Stimulated activated CD8-positive, alpha-beta memory T cell treated with anti-CD3 and anti-CD28 coated beads, Interleukin-7, amount 100 ng/mL, for 1 hour (primary cell): ENCODE measurements at places on chromosomes 4 and X.

GRCh38 chr4:8113611-8114377 lies 44.8 kb downstream of the ABLIM2 start:
- DNase-seq, result no peak

- DNase-seq, result no peak
Observed at GRCh38 chr4:189081826-189082225, 858.8 kb upstream of the FRG1 start.

DNA sequence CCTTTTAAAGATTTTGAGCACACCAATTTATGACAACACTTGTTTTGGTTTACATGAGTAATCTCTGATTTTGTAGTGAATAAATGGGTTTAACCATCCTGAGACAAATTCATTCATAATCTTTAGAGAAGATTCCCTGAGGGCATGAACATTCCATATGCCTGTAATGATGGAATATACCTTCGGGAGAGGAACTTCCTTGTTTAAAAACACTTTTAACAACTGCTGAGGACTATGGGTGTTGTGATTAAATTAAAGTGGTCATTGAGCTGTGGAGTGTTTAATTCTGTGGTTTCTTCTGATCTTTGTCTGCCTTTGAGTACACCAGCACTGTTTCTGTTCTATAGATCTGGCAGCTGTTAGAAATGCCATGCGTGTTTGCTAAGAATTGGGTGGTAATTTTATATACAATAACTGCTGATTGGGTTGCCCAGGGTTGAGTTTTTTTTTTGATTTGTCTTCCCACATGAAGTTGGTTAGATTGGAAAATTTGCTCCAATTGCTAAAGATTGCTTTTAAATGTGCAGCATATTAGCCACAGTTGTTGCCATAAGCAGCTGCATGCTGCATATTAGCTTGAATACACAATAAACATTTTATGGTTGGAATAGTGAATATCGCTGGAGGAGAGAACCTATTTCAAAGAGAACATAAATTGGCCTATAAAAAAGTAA lies 86.8 kb downstream of the DCLK2 start:
- DNase-seq, result no peak

DNA sequence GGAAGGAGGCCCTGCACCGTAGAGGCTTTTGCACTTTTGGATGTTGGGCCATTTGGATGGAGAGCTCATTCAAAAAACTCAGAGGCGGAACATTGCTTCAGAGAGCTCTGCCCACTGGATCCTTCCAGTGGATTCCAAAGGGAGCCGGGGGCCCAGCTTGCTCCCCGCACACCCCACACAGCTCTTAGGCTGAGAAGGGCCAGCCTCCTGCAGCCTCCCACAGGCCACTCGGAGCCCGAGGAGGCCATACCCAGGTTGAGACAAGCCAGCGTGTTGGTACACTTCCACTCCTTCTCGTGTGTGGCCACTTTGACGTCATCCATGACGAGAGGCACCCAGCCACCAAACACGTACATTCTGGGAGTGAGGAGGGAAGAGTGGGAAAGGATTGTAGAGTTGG lies 10.3 kb downstream of the HCFC1 start:
- DNase-seq, result no peak

DNA sequence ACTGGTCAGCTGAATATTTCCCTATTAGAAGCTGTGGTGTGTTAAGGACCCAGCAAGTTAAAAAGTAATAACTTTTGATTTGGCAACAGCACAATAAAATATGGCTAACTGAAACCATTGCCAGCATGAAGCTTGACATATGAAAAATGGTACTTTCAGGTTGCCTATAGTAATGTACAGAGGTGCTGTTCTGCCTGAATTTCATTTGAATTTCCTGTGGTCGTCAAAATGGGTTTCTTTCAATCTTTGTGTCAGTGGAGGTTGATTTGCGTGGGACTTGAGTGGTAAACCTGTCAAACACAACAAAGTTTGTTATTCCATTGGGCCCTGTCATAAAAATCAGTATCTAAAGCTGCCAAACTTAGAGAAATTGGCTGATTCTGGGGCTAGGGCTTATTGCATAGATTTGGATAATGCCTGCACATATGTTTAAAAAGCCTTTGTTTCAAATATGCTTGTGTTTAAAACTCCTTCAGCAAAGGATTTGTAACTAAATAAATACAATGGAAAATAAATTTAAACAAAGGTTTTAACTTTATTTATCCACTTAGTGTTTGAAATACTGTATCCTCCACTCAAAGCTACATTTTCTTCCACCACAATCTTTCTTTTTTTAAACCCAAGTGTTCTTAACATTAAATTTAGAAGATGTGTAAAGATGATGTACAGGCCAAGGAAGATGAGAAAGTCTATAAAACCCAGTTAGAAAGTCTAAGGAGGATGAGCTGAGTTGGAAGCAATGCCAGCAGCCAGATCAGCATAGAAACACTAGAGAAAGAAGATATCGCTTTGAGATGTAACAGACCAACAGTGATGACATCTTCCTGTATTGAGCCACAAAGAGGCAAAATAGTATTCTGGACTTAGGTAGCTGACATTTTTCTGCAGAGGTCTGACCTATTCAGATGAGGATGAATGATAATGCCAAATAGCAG lies 134.8 kb upstream of the GIMD1 start:
- no peak for DNase-seq

DNA sequence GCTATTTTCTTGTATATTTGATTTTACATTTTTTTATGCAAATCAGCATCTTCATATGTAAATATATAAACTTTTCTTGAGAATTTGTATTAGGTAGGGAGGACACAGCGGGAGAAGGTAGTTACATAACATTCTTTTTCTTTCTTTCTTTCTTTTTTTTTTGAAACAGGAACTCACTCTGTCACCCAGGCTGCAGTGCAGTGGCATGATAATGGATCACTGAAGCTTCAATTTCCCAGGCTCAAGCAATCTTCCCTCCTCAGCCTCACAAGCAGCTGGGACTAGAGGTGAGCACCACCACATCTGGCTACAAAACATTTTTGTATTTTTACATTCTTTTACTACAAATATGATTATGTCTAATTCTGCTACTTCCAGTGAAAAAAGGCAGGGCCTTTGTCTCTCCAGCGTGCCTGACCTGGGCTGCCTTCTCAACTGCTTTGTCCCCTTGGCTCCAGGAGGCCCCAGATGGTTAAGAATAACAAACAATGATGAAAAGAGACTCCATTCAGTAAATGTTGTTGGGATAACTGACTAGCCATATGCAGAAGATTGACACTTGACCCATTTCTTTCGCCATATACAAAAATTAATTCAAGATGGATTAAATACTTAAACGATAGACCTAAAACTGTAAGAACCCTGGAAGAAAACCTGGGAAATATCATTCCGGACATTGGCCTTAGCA lies 46.5 kb upstream of the FAT4 start:
- no peak for DNase-seq

DNA sequence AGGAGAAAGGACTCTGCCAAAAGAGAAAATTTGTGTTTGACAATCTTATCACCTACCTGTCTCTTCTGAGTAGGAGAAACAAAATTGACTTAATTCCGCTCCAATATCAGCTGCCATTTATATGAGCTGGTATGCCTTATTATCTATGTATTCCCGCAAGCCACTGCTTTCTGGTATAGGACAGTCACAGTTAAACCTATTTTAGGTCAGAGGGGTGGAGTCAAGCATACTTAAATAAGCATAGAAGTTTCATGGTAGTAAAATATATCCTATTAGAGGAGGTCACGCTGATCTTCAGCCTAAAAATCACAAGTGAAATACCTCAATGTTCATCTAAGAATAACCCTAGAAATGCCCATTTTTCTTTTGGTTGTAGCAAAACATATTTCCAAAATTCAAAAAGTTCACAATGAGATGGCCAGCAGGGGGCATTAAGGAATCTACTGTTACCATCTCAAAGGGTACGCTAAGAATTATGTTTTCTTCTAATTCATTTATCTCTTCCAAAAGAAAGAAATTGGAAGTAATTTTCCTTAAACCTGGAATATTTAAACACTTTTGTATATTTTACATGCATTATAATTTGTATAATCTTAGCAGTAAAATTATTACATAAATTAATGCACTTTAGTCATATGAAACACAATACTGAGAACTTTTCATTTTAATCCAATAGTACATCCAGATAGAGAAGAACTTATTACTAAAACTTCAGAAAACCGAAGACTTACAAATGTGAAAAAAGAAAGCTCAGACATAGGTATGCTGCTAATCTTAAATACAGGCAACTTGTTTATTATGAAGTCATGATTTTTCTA lies 10.5 kb downstream of the PPAT start:
- no peak for DNase-seq

DNA sequence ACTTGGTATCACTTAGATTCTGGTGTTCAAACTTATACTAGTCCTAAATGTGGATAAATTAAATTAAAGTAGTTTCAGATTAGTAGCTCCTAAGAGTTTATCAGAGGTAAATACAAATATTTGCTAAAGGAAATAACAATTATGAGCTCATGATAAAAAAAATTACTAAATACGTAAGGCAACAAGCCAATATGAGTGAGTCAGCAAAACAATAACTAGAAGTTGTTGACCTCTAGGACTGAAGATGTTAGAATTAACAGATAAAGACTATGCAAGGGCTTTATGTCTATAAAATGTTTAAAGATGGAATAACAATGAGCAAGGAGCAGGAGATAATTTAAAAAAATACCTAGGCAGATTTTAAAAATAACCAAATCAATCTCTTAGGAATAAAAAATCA lies 195.8 kb downstream of the CLCN4 start:
- DNase-seq, result no peak

DNA sequence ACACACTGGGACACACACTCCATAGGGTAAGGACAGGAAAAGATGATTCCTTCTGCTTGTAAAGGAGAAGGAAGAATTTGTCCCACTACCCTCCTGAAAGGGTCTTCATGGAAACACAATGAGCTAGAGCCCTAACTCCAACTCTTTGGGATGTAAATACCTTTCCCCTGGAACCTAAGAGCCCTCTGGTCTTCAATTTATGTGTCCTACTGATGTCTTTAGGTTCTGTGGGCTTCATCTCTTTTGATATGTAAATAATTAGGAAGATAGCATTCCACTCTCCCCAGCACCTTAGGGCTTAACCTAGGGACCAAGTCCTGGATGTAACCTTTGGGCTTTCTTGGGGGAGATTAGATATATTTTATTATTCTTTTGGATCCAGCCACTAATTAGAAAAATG lies 38.3 kb downstream of the PF4 start:
- DNase-seq, result no peak

DNA sequence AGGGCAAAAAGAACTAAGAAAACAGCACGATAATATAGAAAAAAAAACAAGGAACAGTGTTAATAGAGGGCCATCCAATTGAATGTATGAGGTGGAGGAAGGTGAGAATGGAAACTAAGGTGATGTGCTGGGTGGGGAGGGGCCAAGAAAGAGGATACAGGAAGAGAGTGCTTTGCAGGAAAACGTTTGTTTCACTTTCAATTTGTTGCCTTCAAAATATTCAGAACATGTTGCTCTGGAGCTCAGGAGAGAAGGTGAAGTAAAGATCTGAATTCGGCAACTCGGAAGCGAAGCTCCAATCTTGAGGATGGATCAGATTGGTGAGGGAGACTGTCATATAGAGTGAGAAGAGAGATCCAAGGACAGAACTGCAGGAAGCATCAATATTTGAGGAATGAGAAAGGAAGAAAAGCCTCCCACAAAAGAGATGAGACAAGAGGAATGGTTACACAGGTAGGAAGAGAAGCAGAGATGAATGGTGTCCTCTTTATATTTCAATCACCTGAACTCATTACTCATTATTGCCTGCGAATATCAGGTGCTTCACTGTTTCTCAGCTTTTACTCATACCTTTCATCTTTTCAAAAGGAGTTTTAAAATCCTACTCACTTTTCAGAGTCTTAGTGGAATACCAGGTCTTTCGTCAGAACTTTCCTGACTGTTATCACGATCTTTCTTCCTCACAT lies 14.7 kb upstream of the SEC24D start:
- DNase-seq, result no peak

- DNase-seq, result no peak
Observed at GRCh38 chr4:147049946-147050345, 104.3 kb upstream of the TTC29 start.

- DNase-seq, result no peak
Observed at GRCh38 chrX:131837325-131837724, 185.8 kb upstream of the STK26 start.

GRCh38 chr4:52748432-52748831 lies 2.8 kb downstream of the ERVMER34-1 start:
- DNase-seq, result no peak

GRCh38 chrX:119391279-119391678 lies 7.9 kb upstream of the SLC25A43 start:
- no peak for DNase-seq

DNA sequence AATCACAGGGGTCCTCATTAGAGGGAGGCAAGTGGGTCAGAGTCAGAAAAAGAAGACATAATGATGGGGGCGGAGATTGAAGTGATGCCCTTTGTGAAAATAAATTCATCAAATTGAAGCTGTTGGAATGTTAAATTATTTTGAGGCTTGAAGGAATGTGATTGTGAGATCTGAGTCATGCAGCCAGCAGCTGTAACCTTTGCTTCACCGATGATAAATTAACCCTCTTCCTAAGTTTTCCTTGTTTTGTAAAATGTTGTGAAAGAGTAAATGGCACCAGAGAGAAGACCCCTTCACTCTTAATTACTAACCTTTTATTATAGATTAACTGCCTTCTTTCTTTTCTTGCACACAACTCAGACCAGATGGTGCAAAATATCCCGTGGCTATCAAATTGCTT lies 47.7 kb upstream of the FAM9A start:
- DNase-seq, result no peak

DNA sequence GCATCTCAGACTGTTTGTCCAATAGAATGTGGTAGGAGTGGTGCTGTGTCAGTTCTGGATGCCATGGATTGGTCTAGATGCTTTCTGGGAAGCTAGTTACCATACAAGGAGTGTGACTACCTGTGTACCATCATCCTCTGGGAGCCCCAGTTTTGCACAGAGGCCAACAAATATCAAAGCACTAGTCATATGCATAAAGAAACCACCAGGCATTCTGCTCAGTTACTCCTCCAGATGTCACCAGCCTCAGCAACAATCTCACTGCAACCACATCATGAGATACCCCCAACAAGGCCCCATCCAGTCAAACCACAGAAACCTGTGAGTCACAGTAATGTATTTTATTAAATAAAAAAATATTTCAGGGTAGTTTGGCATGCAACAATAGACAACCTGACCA lies 435.8 kb upstream of the CPEB2 start:
- DNase-seq, result no peak

DNA sequence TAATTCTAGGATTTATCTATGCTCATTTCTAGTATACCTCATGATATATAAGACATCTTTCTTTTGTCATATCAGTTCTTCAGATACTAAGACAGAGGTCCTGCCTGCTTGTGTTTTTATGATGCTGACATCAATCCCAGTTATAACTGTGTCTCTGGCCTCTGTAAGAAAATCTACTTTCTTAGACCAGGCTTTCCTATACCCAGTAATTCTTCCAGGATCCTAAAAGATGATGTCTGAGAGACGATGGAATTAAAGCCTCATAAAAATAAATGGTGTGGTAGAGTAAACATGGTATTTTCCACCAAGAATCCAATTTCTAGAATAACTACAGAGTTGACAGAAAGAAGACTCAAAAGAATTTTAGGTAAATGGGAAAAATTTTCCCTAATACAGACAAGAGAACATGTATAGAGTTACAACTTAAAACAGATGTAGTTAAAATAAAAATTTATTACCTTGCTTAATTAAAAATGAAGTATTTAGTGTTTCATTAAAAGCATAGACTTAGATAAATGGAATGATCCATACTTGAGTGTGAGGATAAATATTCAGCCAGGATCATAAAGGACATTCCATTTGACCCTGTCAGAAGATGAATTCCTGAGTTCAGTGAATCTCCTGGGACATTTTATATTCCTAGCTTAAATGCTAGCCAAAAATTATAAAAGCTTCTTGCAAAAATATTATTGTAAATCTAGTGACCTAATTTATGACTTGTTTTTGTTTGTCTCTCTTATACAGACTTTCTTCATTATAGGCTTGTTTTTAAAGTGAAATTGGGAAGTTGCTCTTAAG lies 137.4 kb downstream of the PDLIM5 start:
- no peak for DNase-seq
